ENCODE measurements at places on chromosomes 6 and 20.

- DNase-seq, result no peak
These were observed 83.3 kb downstream of the MTFR2 start for GRCh38 chr6:136166815-136167214.

DNA sequence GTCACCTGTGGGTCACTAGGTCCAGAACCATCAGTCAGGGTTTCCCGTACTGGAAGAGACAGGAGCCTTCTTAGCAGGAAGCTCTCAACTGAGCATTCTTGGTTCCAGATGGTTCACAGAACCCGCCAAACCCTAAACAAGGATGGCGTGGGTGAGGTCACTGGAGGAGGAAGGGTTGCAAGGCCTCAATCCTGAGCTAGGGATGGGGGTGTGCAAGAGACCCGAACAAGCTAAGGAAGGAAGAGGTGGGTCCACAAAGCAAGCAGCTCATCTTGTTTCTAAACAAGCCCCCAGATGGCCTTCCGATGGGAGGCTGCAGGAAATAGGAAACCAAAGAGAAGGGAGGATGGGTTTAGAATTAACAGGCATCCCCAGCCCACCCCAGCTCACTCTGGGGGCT is 92.7 kb downstream of the PREX1 start:
- DNase-seq, result no peak

GRCh38 chr6:161536224-161536630 is 262.4 kb upstream of the AGPAT4 start:
- DNase-seq, result no peak

DNA sequence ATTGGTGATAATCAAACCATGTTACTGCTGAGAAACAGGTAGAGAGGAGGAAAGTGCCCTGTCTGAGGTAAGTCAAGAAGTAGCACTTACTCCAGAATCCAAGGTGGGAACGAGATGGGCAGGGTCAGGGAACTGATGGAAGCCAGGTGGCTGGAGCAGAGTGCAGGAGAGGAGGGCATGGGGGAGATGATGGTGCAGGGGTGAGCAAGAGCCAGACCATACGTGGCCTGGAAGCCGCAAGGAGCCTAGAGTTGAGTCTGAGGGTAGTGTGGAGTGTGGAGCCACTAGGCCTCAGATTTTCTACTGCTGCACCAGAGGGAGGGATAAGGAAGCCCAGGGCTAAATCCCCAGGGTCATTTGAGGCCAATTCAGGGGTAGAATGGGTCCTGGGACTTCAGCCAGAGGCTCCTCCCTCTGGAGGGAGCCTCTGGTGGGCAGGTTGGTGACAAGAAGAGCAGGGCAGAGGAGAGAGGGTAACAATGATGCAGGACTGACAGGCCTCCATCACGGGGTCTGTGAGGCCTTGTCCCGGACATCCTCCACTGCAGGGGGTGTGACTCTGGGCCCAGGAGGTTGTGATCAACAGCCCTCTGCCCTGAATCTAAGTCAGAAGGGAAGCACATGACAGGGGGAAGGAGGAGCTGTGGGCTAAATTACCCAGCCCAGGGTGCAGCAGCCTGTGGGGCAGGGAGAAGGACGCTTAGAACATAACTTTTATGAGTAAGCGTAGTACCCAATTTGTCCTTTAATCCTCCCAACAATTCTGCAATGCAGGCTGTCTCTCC is 28.7 kb downstream of the COX4I2 start:
- DNase-seq, result peak; percentile 18

- DNase-seq, result no peak
These were observed 19.0 kb downstream of the RNF24 start for GRCh38 chr20:3996399-3996798.

- no peak for DNase-seq
These were observed 87.8 kb upstream of the HS3ST5 start for GRCh38 chr6:114430534-114431124.

- peak; percentile 59 for DNase-seq
These were observed 27.1 kb downstream of the RAB44 start for GRCh38 chr6:36724514-36725390.

DNA sequence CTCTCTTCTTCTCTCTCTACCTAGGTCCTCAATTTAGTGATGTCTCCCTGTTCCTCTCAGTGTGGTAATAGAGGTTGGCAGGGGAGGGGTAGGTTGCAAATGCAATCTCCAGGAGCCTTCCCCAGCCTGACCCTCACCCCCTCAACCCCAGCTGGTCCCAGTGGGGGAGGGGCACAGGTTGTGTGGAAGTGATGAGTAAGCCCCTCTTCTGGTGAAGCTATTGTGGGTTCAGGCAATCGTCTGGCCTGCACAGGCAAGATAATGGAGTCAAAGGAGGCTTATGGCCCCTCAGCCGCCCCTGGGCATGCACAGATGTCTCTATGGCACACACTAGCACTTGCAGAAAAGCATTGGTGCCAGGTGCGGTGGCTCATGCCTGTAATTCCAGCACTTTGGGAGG is 10.8 kb upstream of the ADA start:
- DNase-seq, result no peak

DNA sequence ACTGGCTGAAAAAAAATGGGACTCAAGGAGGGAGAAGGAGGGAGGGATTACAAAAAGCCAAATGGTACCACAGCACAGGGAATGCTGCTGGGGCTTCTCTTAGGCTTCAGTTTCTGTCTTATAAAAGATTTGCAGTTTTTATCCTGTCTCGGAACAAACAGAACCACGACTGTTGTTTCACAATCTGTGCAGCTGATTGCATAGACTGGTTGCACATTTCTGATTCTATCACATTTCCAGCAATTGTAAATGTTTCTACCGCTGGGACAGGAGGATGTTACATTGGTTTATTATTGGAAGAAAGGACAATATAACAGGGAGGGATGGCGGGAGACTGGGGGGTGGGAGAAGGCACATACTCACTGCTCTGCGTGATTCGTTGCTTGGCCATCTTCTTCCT is 73.5 kb upstream of the ARID1B start:
- no peak for DNase-seq

DNA sequence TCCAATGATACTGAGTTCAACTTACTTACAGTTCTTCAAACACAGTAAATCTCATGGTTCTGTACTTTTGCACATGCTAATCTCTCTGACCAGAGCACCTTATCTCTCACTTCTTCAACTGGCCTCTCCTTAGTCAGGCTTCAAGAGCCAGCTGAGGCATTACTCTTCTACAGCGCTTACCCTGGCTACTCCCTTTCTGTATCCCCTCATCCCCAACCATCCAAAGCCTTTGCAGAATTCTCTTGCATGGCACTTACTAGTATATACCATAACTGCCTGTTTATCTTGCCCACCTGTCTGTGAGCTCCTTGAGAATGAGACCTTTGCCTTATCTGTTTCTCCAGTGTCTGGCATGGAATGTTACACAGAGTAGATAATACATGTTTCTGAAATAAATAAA is 49.2 kb downstream of the SESN1 start:
- no peak for DNase-seq

DNA sequence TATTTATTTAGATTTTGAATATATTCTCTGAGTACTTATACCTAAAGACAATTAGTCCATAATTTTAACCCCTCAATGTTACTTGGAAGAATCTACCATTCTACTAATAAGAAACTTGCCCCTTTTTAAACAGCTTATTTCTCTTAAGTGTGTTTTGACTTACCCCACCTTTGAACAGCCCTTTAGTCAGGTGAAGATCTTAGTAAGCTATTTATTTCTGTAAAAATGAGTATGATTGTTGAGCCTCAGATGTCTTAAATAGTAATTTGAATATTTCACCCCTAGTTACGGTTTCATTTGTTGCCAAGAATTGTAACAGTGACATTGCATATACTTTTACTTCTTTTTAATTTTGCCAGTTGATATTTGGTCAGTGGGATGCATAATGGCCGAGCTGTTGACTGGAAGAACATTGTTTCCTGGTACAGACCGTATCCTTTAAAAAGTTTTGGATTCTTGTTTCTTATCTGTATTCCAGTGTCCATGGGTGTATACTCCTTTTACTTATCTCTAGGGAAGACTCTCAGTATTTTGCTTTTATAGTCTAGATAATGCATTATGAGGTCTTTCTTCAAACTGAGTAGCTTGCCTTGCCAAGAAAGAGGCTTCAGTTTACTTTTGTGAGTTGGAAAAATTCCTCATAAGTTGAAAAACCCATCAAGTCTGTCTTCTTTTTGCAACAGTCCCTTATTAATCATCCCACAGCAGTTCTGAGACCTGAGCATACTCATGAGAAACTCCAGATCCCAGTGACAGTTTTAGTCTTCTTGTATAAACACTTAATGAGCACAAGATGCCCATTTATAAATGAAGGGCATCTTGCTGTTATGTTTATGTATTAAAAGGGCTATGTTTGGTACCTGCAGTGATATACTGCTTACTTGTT is 48.8 kb downstream of the MAPK14 start:
- no peak for DNase-seq

GRCh38 chr20:57190536-57191264 is 75.7 kb downstream of the BMP7 start:
- no peak for DNase-seq

DNA sequence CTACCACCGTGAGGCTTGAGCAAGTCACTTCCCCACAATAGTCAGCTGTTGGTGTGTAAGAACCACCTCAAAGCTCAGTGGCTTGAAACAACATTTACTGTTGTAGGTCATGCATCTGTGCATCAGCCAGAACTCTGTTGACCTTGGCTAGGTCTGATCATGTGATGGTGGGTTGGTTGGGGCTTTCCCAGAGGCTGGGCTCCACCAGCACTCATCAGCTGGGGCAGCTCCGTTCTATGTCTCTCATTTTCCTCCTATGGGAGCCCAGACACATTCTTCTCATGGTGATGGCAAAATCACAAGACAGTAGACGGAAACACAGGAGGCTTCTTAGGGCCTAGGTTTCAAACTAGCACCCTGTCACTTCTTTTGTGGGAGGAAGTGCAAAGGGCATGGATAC is 42.8 kb upstream of the PSMF1 start:
- no peak for DNase-seq
